ENCODE measurements at places on chromosomes 12 and 14. TPM values are rescaled to one million over a fixed set of nuclear protein-coding genes. Genes with fewer than 3 reads are reported as not detected.

DNA sequence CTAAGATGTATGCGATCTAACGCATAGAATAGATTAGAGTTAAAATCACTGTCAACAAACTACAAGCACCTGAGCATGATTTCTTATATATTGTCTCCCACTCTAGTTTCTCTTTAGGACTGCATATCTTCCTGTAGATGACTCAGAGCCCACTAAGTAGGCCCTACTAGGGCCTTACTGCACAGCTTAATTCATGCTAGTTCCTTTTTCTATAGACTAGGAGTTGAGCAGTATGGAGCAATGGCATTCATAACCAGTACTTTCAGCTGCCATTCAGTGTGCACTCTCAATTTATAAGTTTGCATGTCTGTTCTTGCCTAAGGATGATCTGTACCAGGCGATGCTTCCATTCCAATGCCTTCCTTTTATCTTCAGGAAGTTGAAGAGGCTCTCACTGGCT, 103.5 kb downstream of the METTL25 start:
- H3K4me3 ChIP-seq: no peak overlapping the region
- no peak for DNase-seq

- H3K36me3 ChIP-seq: no peaks in the 10 kb centered on the region
- H3K27ac ChIP-seq: no peak overlapping the region
- DNase-seq: no peak
- no peaks in the 10 kb centered on the region for H3K27me3 ChIP-seq
- no peak overlapping the region for H3K4me3 ChIP-seq
These were observed 9.6 kb downstream of the KLC1 start for GRCh38 chr14:103638594-103638993.

- no peak overlapping the region for H3K27ac ChIP-seq
- H3K4me1 ChIP-seq: peaks cover 3% of the 10 kb centered on the region
- DNase-seq: no peak
- no peaks in the 10 kb centered on the region for H3K36me3 ChIP-seq
- no peak overlapping the region for H3K4me3 ChIP-seq
- H3K27me3 ChIP-seq: peaks cover 4% of the 10 kb centered on the region
These were observed 14.3 kb upstream of the KRT73 start for GRCh38 chr12:52632656-52633055.

PRKAG1 gene
- 46.0 TPM for polyA plus RNA-seq

Measured in hepatocyte (in vitro differentiated cells).